ENCODE measurements at places on chromosomes 2 and 18.

GRCh38 chr2:39871291-39871761 is 92.3 kb upstream of the THUMPD2 start:
- no peak for DNase-seq

GRCh38 chr18:49843778-49844625 is 30.7 kb upstream of the ACAA2 start:
- no peak for DNase-seq

GRCh38 chr2:73072416-73072815 is 904 bp upstream of the SFXN5 start:
- DNase-seq: no peak

DNA sequence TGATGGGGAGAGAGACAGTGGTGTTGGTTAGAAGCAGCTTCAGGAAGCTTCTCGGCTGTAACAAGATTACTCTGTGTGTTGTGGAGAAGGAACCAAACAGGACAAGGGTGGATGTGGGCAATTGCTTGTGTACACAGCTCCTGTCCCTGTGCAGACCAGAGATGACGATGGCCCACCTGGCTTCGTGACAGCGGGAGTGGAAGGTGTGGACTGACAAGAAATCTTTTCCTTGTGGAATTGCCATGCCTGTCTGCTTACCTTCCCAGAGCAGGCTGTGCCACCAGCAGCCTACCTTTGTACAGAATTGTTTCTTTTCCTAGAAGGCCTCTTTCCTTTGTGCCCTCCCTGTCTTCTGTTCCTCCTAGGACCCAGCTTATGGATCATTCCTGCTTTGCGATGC is 93.8 kb downstream of the ITGB1BP1 start:
- DNase-seq: no peak

DNA sequence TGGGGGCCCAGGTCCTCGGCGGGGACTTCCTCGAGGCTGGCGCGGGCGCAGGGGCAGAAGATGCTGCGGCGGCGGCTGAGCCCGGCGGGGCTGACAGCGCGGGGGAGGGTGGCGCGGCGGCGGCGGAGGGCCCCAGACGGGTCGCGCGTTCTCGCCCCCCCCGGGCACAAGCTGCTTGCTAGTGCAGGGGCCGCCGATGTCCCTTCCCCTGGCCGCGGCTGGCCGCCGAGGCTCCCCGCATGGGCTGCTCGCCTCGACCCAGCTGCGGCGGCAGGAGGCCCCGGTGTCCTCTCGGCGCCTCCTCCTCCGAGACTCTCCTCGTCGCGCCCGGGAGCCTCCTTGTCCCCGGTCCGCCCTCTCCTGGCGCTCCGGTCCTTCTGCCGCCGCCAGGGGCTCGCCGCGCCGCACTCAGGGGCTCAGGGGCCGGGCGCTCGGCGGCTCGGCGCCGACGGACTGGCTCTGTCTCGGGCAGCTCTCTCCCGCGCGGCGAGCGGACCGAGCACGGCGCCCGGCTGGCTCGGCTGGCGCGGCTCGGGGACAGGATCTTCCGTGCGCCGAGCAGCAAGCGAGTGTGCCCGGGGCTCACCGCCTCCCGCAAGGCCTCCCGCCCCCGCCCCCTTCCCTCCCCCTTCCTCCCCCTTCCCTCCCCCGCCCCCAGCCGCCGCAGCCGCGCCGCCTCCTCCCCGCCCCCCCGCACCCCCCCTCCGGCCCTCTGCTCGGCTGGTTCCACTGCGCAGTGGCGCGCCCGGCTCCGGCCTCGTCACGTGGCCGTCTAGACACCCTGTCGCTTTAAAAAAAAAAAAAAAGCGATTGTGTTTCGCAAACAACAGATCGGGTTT is 902 bp upstream of the SMAD7 start:
- DNase-seq: no peak

- DNase-seq: no peak
These were observed 8.4 kb upstream of the IKZF2 start for GRCh38 chr2:213159768-213160167.

DNA sequence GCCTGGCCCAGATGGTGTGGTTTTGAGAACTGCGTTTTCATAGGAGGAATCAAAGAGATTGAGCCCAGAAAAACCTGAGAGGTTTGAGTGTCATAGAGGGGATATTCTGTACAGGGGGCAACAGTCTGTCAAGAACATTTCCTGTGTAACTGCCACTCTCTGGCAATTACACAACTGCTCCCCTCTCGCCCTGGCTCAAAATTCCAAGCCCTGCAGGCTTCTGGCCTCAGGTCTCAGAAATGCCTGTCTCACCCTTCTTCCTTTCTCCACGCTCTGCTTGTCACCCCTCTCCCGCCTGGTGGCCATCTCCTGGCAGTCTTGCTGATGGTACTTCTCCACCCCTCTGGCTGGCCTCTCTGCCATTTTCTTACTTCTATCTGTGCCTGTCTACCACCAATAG is 4.0 kb downstream of the VAMP5 start:
- no peak for DNase-seq

DNA sequence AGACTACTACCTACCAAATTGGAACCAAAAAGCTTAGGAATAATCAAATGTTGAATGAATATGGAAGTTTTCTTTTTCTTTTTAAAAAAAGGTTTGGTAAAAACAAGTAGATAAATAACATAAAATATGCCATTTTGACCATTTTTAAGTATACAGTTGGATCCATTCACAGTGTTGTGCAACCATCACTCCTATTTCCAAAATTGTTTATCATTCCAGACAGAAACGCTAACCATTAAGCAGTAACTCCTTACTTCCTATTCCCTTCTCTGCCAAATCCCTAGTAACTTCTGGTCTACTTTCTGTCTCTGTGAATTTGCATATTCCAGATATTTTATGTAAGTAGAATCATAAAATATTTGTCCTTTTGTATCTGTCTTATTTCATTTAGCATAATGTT is 39.8 kb downstream of the CD302 start:
- no peak for DNase-seq

DNA sequence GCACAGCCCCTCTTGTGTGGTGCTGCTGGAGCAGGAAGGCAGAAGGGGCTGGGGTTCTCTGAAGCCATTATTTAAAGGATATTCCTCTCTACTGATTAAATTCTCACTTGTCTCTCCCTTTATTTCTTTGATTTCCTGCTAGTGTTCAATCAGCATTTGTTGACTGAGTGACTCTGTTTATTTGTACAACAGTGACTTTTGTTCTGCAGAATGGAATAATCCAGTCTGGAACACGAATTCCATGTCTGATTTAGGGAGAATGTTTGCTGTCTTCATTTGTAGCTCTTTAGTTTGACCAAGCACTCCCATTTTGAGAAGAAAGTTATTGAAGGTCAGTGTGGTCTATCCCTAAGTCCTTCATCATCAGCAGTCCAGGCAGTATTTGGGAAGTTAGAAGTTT is 141.2 kb downstream of the SETBP1 start:
- no peak for DNase-seq

GRCh38 chr2:102032368-102033030 is 40.7 kb downstream of the IL1R2 start:
- DNase-seq: no peak

- no peak for DNase-seq
These were observed 78.8 kb downstream of the HNRNPLL start for GRCh38 chr2:38523728-38524437.

GRCh38 chr2:110799376-110799775 is 67.0 kb downstream of the ACOXL start:
- no peak for DNase-seq

DNA sequence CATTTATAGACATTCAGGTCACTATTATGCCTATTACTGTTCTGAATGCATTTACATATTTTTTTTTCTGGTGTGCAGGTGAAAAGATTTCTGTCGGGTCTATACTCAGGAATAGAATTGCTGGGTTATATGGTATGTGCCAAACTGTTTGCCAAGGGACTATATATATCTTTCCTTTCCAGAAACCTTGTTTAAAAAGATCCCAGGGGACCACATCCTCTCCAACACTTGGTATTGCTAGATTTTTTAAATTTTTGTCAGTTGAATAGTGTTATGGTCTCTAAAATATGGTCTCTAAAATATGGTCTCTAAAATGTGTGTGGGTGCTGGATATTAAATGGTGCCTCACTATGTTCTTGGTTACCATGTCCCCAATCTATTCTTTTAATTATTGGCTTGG is 131.3 kb downstream of the INSIG2 start:
- DNase-seq: no peak

GRCh38 chr2:170271340-170271739 is 93.4 kb downstream of the MYO3B start:
- DNase-seq: no peak

DNA sequence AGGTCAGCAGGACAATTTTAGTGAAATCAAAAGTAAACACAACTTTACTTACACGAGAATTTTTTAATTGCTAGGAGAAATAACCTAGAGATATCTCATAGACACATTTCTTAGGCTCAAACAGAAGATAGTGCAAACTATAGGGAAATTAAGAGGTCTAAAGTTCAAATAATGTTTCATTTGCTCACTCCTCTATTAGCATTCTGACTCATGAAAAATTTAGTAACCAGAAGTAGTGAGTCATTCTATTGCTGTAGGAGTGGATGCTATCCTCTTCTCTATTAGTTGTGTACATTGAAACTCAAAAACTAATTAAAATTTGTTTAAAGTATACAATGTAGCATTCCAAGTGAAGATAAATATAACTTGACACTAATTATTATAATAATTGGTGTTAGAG is 908.3 kb upstream of the TMEFF2 start:
- DNase-seq: no peak

DNA sequence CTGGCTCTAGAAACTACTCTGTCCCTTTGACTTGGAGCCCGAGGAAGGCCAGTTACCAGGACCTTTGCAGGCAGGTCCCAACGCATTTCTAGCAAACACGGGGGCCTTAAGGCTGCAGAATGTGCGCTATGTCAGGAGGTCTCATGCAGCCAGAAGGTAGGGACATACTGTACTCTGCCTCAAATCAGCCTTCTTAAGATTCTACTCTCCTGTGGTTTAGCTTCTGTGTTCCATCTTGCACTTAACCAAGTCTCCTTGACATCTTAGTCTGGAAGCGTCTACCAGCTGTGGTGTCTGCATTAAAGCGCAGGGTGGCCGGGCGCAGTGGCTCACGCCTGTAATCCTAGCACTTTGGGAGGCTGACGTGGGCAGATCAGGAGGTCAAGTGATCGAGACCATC is 65.5 kb downstream of the STEAP3 start:
- DNase-seq: no peak

GRCh38 chr2:71862921-71863320 is 284.7 kb downstream of the CYP26B1 start:
- no peak for DNase-seq

DNA sequence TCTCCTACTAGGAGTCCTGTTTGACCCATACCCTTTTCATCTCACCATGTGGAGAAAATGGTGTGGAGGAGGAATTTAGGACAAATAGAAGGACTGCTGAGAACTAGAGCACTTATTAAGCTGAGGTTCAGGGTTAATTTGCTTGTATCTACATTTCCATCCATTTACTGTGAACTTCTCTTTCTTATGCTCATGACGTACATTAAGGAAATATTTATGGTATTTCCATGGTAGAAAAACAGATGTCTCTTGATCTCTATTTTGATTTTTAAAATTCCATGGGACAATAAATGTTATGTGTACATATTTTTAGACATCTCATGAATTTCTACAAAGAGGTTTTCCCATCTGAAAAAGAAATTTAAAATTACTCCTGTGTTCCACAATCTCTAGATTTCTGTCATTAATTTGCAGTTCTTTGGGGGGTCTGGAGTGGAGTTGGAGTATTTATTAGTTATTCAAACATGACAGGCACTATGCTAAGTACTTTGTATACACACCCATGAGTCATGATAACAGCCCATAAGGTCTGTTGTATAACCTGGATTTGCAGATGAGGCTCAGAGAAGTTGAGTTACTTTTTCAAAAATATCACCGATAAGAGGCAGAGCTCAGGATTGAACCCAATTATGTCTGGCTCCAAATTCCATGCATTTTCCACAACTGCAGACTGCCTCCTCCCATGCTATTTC is 112.6 kb downstream of the COPS8 start:
- DNase-seq: no peak

DNA sequence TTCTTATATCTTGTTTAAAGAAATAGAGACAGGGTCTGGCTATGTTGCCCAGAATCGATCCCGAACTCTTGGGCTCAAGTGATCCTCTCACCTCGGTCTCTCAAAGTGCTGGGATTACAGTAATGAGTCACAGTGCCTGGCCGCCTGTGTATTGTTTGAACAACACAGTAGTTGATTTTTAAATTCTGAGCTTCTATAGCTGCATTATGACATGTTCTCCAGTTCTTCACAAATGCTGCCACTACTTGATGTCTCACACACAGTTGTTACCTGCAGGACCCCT is 7.7 kb upstream of the RHOB start:
- DNase-seq: no peak

DNA sequence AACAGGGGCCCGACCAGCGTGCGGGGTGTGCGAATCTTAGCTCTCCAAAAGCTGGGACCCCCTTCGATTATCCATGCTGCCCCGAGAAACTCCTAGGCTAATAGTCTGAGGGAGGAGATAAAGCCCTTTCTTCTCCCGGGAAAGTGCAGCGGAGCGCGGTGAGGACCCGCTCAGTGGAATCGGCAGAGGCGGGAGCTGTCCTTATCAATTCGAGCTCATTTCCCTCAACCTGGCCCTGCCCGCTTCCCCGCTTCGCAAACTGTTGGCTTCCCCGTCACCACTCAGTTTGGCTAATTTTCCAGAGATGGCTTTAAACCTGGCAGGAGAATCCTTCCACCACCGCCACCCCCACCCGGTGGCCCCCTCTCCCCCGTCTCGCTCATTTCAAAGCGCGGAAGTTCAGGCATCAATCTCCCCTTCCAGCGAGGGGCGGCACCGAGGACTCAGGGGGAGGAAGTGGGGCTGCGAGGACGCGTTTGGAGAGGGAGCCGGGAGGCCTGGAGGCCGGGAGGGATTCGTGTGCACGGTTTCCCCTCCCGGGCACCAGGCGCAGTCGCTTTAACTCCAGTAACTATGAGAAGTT is 1.6 kb downstream of the KLHL14 start:
- DNase-seq: no peak

DNA sequence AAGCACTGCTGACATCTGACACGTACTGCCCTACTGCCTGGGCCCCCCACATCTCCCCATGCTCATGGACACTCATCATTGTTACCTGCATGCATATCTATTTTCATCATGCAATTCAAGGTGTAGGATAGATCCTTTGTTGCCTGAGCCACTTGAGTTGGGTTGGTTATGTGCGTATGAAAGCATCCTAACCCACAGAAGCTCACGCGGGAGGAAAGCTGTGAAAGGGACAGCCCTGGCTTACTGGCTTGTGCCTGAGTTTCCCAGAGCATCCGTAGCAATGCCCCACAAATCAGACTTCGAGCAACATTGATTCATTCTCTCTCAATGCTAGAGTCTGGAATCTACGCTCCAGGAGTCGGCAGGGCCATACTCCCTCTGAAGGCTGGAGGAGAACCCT is 285.5 kb downstream of the PHLPP1 start:
- DNase-seq: no peak

- DNase-seq: no peak
These were observed 38.0 kb upstream of the TACR1 start for GRCh38 chr2:75237296-75237695.

GRCh38 chr2:186624276-186624675 is 34.4 kb downstream of the ITGAV start:
- DNase-seq: no peak

GRCh38 chr18:512957-513356 is 12.5 kb upstream of the COLEC12 start:
- no peak for DNase-seq
